HS-27A (cell line): ENCODE measurements at places on chromosomes 3 and 15.

- DNase-seq = no peak
These were observed 200.8 kb upstream of the GOLGA6L4 start for GRCh38 chr15:84034578-84035398.

DNA sequence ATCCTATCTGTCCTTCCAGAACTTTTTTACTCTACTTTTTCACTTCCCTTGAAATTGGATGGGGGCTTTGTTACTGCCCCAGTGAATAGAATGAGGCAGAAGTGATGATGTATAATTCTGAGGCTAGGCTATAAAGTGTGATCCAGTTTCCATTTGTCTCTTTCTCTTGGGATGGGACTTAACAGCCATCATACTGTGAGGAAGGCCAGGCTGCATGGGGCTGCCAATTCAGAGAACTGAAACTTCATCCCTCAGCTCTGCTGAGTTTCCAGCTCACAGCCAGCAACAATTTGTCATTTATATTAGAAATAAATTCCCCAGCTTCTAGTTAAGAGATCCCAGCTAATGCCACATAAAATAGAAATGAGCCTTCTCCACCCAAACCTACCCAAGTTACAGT, 504.0 kb upstream of the TGFBR2 start:
- no peak for DNase-seq

DNA sequence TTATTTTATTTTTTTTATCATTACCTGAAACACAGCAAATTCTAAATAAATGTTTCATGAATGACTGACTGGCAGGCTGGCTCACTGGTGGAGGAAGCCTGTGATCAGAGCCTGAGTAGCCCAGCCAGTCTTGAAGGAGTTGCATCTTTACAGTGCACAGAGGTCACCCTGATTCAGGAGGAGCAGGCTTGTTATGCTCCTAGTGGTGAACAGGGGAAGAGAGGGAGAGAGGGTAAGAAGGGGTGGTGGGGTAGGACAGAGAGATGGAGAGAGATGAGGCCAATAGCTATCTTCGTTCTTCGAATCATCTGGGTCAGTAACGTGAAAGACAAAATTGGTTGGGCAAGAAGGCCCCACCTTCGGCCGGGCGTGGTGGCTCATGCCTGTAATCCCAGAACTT, 202.6 kb upstream of the MCTP2 start:
- no peak for DNase-seq

GRCh38 chr15:55969582-55969981, 23.8 kb downstream of the NEDD4 start:
- no peak for DNase-seq

DNA sequence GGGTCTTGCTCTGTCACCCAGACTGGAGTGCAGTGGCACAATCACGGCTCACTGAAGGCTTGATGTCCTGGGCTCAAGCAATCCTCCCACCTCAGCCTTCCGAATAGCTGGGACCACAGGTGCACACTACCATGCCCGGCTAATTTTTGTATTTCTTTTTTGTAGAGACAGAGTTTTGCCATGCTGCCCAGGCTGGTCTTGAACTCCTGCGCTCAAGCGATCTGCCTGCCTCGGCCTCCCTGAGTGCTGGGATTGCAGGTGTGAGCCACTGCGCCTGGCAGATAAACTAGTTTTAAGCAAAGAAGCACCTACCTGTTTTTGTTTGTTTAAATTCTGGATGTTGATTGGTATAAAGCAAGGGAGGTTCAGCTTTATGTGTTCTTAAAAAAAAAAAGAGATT, 170.6 kb upstream of the GOLIM4 start:
- DNase-seq = no peak

GRCh38 chr3:58697561-58697960, 31.0 kb upstream of the FAM3D start:
- no peak for DNase-seq

DNA sequence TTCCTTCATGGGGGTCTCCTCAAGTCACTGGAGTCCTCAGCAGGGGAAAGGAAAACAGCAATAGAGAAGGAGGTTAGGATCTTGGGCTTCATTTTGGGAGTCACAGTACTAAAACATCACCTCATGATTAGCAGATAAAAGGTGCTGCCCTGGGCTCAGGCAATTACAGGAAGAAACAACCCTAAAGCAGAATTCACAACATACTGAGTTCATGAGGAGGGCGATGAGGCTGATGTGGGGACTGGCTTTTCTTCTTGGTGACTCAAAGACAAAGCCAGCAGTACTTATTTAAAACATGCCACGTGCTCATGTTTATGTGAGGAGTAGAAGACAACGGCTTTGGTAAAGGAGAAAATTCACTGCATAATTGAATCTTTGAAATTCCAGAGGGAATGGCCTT, 822.3 kb upstream of the CFAP20DC start:
- DNase-seq = no peak

- DNase-seq = no peak
These were observed 98.0 kb upstream of the SLC25A36 start for GRCh38 chr3:140843656-140844055.

DNA sequence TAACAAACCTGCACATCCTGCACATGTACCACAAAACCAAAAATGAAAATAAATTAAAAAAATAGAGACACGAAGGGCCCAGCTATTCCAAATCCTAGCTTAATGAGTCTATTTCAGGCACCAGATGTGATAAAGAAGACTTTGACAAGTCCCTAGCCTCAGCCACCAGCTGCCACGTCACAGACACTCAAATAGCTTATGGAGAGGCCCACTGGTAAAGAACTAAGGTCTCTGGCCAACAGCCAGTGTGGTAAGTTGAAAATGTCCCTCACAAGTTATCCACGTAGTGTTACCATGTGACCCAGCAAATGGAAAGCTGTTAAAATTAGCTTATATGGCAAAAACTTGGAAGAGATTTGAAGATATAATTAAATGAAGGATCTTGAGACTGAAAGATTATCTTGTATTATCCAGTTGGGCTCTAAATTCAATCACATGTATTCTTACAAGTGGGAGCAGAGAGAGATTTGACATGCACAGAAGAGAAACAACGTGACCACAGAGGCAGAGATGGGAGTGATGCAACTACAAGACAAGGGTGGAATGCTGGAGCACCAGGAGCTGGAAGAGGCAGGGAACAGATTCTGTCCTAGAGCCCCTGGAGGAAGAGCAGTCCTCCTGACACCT, 10.9 kb downstream of the ACSBG1 start:
- DNase-seq = no peak
